Colonic mucosa (tissue), 4 donors: ENCODE measurements at places on chromosomes 4 and X. TPM values are rescaled to one million over a fixed set of nuclear protein-coding genes. Genes with fewer than 3 reads are reported as not detected.
A peak's percentile ranks its signal among the peaks of the same experiment; 100 is the strongest.

- DNase-seq, result no peak
These were observed 151.0 kb upstream of the PPARGC1A start for GRCh38 chr4:24040811-24041210.

- DNase-seq, result no peak
These were observed 271.8 kb downstream of the PPP3CA start for GRCh38 chr4:101075536-101075935.

DNA sequence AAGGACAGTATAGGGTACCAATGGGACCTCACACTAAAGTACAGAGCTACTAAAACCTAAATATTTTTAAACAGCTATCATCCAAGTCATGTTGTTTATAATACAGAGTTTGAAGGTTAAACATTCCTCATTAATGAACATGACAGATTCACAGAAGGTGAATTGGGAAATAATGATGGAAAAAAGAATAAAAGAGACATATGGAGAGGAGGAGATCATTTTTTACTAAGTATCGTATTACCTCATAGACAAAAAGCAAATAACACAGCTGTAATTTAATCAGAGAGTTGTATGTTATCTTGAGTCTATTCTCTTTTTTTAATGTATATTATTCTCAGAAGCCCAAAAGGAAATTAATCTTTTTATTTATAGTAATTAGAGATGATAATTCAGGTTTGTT, 7.9 kb downstream of the PLK4 start:
- DNase-seq, result no peak

- no peak for DNase-seq
These were observed 371.8 kb upstream of the NOCT start for GRCh38 chr4:138643827-138644226.

GRCh38 chr4:56653461-56654237, 27.4 kb downstream of the HOPX start:
- DNase-seq, result no peak

GRCh38 chr4:118985170-118986000, 96.7 kb downstream of the SYNPO2 start:
- no peak for DNase-seq

DNA sequence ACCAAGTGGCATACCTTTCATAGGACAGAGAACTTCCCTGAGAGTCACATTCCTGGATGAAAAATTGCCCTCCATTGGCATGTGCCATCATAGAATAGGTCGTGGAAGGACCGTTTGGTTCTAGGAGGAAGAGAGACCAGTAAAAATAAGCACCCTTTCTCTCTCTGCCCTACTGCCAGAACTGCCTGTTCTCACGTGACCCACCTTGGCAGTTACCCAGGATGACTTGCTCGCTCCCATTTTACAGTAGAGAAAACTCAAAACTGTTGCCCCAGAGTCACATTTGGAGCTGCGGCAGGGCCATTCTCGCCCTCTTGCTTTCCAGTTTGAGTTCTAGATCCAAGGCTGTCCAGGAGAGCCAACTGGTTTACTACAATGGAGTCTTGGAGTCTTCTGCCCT, 1.1 kb upstream of the NLGN3 start:
- DNase-seq, result peak; percentile 52

DNA sequence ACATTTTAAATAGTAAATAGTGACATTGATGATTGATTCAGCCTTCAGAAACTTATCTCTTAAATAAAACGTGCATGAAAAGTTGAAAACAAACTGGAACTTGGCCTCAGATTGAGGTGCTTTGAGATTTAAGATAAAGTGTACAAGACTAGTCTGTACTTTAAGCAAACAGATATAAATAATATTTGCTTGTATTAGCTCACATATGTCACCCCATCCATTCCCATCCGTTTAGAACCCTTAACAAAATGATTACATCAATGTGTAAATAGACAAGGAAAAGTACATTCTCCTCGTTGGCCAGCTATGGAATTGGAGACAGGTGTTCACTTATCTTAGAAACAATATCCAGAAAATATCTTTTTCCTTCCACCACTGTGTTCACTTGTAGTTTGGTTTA, 130.8 kb downstream of the BANK1 start:
- DNase-seq, result no peak

GRCh38 chrX:152733261-152733975, at the start of the genes CSAG1 and MAGEA12:
CSAG1 (minus strand) TSS chrX:152733721; CDS start chrX:152732460, 1,261 bp downstream.
MAGEA12 (plus strand) TSS chrX:152733757; CDS start chrX:152736162, 2,405 bp downstream.
- no peak for DNase-seq

DNA sequence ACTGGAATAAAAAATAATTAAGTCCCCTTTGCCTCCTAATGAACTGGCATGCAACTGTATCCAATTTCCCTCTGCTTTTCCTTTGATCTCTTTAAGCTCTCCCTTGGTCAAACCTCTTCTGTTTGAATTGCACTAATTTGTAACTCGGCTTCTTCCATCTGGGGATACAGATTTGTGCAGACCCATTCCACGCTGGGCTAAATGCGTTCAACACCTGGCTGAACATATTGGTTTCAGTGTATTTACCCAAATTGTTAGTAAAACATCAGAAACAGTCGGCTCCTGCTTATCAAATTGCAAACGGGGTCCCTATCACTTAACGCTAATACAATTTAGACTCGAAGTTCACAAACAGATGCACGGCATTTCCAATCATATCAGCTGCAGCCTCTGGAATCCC, 124.9 kb upstream of the TAPT1 start:
- DNase-seq, result no peak

DCAF4L1 gene
- 0.05 TPM for total RNA-seq

THAP6 gene
- 11.0 TPM for total RNA-seq

- DNase-seq, result no peak
These were observed 13.8 kb downstream of the GALNT7 start for GRCh38 chr4:173182403-173182802.

- no peak for DNase-seq
These were observed 6.1 kb downstream of the RELL1 start for GRCh38 chr4:37680089-37680488.

- DNase-seq, result no peak
These were observed 59.4 kb downstream of the CLCN4 start for GRCh38 chrX:10216208-10216607.

DNA sequence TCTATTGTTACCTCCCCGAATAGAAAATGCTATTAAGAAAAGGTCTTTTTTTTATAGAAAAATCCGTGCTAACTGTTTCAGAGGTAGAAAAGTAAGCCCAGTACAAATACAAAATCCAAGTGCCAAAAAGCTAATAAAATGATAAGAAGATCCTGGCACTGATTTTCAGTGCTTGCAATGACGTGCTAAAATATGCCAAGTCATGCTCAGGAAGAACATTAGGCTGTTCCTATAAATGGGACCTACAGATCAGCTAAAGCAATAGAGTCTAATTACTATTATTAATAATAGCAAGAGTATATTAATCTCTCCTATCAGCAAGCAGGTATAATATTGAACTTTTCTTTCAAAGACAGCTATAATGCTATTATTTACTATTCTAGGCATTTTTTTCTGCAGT, 305.8 kb downstream of the PPARGC1A start:
- DNase-seq, result no peak

- no peak for DNase-seq
These were observed 61.7 kb upstream of the CT45A1 start for GRCh38 chrX:135651647-135652295.

- no peak for DNase-seq
These were observed 79.7 kb upstream of the BCOR start for GRCh38 chrX:40177489-40177888.

- DNase-seq, result no peak
These were observed 48.6 kb downstream of the MAGEA9 start for GRCh38 chrX:149830192-149830873.

DNA sequence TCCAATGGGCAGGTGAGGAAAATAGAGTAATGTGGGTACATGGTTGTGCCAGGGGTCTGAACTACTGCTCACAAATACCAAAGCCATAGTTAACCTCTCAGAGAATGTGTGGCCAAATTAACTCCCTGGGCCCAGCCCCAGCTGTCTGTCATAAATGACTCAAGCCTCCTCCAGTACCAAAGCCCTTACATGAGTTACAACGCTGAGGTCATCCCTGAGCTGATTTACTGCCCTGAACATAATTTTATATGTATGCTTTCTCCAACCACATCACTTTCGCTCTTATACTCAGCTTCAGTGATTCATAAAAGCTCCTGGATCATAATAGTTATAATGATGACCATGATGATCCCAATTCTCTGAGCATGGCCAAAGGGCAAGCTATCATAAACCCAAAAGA, 283.9 kb downstream of the NKX6-1 start:
- DNase-seq, result no peak

DNA sequence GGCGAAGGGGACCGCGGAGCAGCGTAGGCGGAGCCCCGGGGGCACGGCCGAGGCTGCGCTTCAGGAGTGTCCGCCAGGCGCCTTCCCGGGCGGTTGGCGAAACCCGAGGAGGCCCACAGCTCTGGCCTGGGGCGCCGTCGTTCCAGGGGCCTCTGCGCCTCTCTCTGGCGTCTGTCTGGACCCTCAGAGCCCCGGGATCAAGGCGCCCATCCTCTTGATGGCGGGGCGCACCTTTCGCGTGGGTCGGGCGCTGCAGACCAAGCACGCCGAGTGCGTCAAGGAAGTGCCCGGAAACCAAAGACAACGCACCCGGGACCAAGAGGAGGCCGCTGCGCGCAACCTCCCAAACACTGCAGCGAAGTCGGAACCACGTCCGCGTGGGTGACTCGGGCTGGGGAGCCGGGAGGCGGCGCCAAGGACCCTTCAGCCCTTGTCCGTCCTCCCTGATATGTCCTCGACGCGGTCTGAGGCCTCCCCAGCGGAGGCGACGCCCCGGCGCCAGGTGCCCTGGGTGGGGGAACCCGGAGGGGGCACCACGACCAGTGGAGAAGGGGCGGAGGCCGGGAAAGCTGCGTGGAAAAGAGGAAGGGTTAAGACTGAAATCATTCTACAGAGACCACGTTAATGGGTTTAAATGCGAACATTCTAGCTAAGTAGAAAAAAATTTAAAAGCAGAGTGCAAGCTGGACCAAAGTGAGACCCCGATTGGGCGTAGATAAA, 9.9 kb downstream of the HMX1 start:
- DNase-seq, result no peak

TCEAL6 gene
- not detected for total RNA-seq

ADH1B gene
- 62.3 TPM for total RNA-seq

GRCh38 chr4:110627977-110628662, 5.2 kb upstream of the PITX2 start:
- no peak for DNase-seq

DNA sequence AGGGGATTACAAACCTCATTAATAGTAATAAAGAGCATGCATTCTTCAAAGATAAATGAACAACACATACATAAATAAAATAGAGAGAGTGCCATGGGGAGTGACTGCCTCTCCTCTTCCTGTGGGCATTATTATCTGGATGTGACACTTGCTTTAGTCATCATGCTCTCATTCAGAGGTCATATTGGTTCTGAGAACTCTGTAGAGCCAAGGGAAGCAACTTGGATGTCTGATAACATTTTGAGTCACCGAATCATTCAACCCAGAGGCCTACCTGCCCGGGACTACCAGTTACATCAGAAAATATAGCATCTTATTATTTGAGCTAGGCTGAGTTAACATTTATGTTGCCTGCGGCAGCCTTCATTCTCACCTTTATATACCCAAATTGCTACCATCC, 489.5 kb downstream of the STIM2 start:
- DNase-seq, result no peak

- no peak for DNase-seq
These were observed 53.0 kb downstream of the ZFX start for GRCh38 chrX:24202465-24203031.

DNA sequence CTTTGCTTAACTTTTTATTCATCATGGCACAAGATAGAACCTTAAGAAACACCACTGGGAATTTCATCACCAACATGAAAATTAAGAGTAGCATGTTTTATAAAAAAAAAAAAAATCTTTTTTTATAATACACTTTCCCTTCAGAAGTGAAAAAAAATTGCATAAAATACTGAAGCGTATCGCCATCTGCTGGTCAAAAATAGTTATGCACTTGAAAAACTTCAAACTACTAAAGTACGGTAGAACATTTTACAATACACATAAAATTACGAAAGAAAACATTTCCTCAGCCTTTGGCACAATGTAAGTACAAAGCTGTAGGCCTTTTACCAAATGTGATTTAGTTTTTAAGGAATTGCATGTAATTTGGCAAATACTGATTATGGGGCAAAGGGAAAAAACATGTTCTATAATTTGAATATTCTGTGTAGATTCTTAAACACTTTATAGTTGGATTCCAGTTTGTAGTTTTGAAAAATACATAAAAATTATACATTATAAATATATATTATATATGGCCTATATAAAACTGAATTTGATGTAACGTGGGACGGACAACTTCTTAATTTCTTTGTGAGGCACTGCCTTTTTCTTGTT, 26.5 kb downstream of the HCCS start:
- DNase-seq, result no peak

GRCh38 chr4:114208574-114209151, 229.2 kb upstream of the ARSJ start:
- DNase-seq, result no peak

KLHL15 gene
- total RNA-seq, result 5.2 TPM

GRCh38 chr4:120034913-120035312, 31.7 kb downstream of the MAD2L1 start:
- no peak for DNase-seq

DNA sequence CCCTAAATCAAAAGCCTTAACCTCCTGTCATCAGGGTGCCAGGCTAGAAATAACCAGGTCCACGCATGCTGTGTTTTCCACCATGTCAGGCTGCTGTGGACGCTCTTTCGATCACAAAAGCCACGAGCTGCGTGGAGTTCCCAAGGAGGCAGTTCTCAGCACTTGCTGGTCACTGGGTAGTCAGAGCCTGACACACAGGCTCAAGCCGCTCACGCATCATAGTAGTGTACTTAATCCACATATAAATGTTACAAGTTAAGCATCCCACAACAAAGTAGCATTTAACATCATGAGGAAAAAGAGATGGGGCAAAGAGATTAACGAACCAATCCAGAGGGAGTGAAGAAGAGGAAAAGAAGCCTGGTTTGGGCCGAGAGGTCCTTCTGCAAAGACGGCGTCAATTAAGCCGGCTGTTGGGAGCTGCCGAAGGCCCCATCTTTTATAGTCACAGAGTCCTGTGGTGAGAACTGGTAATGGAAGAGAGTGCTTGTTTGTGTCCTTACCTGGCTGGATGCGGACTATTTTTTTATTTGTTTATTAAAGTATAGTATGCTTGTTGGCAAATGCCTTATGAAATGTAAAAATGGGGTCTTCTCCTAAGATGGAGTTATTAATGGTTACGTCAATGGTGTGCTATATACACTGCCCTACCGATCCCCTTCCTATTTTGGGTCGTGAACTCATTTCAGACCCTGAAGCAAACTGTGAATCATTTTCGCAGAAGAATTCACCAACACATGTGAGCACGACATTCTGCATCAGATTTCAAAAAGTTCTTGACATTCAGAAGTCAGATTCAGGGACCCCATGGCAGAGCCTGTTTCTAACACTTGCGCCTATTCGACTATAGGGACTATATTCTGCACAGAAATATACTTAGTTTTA, 675 bp downstream of the PRIMPOL start:
- DNase-seq, result no peak

SPANXA2 gene
- not detected for total RNA-seq

DNA sequence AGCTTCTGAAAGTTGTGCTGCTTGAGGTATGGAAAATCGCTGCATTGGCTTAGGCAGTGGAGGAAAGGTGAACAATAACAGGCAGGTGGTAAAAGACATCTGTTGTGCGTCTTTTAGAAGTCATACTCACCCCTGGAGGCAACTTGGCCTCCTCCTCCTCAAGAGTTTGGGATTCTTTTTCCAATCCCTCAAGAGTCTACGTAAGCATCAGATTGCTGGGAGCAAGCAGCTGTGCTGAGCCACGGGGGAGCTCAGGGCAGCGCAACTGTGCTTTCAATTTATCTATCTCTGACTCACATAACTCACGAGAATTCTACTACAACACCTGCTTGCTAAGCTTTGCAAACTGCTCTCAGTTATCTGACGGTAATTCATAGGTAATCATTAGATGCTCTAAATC, 6.4 kb upstream of the RBMX2 start:
- DNase-seq, result no peak
